GOT3 (cell line): ENCODE measurements at places on chromosomes 7 and 10.

DNA sequence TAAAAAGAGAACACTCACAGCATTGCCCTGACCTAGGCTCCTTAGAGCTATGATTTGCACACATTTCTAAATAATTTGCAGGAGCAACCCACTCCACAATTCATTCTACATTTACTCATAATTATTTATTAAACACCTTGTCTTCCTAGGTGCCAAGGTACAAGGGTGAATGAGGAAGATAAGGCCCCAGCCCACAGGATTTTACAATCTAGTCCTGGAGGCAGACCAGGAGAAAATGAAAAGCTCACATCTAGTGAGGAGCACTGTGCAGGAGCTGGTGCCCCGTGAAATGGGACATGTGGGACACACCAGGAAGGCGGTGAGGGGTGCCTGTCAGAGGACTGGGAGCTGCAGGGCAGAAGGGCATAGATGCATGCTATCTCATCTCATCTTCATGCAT is 59.7 kb upstream of the LRRC18 start:
- DNase-seq: no peak

DNA sequence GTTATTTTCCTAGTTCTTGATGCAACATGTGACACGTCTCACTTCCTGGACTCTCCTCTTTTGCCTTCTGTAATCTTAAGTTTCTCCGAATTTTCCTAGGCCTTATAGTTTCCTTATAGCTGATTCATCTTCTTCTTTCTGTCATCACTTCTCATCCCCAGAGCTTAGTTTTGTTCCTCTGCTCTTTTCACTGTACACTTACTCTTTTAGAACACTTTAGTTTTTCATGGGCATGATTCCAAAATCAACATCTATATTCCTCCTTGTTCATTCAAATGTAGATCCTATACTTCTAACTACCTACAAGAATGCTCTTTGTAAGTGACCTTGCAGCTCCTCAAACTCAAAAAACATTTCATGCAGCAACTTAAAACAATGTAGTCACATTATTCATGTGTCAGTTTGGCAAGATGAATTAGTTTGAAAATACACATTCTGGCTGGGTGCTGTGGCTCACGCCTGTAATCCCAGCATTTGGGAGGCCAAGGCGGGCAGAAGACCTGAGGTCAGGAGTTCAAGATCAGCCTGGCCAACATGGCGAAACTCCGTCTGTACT is 13.1 kb upstream of the SLC26A3 start:
- no peak for DNase-seq

DNA sequence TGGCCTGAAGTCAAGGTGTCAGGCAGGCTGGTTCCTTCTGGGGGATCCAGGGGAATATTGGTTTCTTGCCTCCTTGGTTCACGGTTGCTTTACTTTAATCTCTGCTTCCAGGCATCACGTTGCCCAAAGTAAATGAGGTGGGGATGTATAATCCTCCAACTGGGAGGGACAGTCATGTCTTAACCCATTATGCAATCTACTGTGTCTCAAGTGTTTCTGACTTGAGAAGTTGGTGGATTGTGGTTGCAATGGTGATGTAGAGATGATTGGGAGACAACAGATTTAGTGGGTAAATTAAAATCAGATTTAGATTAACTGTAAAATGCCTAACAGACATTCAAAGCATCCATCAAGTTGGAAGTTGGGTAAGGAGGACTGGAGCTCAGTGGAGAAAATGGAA is 32.7 kb downstream of the TBXAS1 start:
- DNase-seq: no peak

DNA sequence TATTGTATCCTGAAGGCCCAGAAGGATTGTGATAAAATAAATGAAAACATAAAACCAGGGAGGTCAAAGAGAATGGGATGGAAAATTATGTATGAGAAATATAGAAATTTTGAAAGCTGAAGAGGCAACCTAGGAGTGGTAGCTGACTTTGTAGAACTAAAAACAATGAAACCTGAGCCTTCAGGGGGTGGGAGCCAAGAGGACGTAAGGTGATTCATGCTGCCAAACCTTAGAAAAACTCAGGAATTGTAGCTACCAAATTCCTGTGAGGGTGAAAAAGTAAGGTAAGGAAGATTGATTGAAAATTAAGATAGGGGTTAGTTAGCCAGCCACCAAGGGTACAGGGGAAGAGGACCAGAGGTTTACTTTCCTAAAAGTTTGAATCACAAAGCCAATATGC is 213.2 kb downstream of the KCND2 start:
- DNase-seq: no peak

DNA sequence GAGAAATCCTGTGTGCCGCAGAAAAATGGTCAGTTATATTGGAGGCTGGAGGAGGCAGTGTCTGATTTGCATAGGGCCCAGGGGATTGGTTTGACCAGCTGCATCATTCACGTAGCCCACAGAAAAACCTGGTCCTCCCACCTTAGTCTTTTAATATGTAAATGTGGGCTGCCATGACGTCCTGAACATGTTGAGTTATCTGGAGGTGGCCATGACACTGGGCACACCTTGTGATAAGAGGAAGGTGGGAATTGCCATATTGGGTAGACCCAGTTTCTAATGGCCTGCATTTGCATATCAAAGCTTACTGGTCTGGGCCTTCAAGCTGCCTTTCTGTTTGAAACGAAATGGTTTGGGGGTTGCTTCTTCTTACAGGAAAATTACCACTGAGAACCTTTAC is 162.2 kb downstream of the AHR start:
- DNase-seq: no peak

DNA sequence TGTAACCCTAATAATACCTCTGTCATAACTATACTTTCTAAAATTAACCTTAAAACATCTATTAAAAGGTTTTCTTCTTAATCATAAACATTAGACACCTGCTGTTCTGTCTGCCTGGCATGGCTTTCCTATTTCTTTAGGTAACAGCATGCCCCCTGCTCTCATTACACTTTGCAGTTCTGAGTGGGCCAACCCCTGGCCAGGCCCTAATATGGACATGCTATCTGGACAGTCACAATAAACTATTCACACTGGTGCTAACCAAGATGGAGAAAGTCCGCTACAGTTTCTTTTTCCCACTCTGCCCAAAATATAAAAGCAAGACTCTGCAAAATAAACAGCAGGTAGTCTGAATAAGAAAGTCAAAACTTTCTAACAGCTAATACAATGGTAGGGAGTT is 84.0 kb downstream of the ELAPOR2 start:
- DNase-seq: no peak

- DNase-seq: no peak
These were observed 37.3 kb downstream of the TWIST1 start for GRCh38 chr7:19080093-19080492.

- no peak for DNase-seq
These were observed 106.3 kb downstream of the C7orf25 start for GRCh38 chr7:42805601-42806000.

DNA sequence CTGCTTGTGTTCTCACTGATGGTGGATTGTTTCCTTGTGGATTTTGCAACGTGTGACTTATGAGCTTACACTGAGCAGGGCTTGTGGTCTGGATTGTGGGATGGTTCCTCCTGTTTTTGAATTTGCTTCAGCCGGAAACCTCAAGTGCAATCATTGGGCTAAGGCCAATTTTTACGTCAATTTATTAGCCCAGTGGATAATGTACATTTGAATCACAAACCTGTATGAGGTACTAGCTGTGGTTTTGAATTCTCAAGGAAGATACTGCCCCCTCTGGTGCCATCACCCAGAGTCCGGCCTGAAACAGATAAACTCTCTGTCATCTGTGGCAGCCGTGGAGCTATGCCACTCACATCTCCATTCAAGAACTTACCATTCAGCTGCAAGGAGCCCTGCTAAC is 7.3 kb upstream of the ZNF777 start:
- no peak for DNase-seq

DNA sequence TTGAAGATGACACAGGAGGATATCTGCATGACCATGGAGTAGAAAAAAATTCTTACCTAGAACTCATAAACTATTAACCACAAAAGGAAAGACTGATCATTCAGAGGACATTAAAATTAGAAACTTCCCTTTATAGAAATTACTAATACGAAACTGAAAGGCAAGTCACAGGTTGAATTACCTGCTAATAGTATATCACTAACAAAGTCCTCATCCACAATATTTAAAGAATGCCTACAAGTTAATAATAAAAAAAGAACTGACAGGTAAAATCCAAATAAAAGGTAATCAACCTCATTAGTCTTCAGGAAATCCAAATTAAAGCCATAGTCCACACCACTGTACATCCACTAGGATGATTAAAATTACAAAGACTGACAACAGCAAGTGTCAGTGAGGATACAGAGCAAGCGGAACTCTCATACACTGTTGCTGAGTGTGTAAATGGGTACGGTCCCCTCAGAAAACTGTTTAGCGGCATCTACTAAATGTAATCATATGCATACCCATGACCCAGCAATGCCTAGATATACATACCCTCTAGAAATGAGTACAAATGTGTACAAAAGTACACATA is 71.2 kb downstream of the ARHGAP21 start:
- DNase-seq: no peak

DNA sequence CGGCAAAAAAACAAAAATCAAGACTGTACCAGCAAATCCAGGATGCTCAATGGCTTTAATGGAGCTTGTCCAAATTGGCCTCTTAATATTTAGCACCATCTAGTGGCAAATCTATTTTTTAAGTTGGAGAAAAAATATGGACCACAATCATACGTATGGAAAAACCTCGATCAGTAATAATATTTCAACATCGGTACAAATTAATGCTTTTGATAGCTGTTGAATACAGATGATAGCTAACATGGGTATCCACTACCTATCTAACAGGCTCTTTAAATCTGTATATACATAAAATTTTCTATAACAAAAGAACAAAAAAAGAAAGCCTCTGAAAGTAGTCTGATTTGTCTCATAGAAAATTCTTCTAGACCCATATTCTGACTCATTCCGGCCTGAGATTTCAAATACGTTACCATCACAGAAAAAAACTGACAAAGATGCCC is 29.2 kb downstream of the COA1 start:
- DNase-seq: no peak
